ENCODE measurements at places on chromosomes 7 and 10.

DNA sequence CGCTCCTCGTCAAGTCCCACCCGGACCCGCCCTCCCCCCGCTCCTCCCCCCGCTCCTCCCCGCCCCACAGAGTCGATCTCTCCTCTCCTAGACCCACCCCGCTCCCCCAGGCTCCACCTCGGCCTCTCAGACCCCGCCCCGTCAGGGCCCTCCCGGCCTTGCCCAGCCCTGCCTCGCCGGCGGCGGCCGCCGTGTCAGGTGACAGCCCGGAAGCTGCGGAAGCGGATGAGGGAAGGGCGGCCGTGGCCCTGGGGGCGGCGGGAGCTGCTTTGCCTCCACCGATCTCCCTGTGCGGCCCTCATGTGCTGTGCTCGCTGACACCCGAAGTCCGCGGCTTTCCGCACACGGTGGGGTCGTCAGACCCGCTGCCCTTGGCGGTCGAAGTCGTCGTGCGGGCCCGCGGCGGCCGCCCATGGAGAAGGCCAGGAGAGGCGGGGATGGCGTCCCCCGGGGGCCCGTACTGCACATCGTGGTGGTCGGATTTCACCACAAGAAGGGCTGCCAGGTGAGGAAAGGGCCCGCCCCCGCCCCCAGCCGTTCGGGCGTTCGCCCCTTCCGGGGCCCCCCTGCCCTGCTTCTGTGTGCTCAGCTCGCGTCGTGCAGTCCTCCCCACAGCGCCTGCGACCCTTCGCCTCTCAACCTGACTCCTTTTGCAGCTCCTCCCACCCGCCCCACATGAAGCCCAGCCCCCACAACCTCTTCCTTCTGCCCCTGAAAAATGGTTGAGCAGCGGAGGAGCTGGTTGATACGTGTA lies at the start of gene AVL9:
Gene AVL9 (plus strand): TSS at position 192 of the 754 bp plus-strand sequence. CDS start 221 bp downstream, at position 413.
- DNase-seq = peak; percentile 98

DNA sequence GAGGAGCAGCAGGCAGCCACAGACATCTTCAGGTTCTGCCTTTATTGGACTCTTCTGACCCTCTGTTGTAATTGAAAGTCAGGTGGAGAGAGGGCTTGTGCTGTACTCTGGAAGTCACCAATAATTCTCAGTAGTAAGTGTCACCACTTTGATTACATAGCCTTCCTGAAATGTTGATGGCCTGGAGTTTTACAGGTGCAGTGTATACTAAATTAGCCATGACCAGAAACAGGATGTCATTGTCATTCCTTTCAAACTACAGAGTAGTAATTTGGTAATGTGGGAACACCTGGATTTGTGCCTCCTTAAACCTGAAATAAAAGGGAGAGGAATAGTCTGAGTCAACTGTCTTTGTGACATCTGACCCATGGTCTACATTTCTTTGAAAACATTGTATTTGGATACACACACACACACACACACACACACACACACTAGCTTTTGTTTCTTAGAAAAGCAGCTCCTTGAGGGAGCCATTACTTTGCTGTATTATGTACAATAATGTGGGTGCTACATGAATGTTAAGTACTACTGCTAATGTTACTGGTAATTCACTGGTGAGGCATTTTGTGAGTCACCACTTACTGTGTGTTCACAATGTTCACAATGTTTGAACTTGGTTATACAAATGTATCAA lies 19.6 kb downstream of the ARL4A start:
- no peak for DNase-seq

DNA sequence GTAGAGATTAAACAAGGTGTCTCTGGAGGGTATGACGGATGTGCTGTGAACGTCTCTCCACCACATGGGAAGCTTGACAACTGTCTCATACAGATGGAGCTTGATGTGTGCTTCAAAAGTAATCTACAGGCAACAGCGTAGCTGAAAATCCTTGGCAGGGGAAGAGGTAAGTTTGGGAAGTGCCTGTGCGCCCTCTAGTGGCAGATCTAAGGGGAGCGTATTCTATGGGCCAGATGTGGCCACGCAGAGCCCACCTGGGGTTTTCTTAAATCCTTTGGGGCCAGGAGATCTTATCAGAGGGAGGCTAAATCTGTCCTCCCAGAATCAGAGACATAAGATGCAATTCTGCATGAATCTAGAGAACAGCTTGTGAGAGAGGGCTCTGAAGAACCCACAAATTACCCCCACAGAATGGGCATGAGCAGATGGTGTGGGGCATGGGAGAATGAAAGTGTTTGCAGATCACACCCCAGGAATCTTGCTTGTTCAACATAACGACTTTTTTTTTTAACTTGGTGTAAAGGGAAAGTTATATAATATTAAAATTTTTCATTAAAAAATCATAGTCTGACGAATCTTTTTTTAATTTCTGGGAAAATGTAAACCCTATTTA lies 91.2 kb upstream of the MPP7 start:
- peak; percentile 67 for DNase-seq

GRCh38 chr10:105751688-105752087 lies 1110.6 kb downstream of the SORCS3 start:
- no peak for DNase-seq

GRCh38 chr10:17847585-17848296 lies 38.6 kb downstream of the MRC1 start:
- no peak for DNase-seq

- no peak for DNase-seq
Observed at GRCh38 chr10:98617906-98618520, 171.3 kb upstream of the HPS1 start.

DNA sequence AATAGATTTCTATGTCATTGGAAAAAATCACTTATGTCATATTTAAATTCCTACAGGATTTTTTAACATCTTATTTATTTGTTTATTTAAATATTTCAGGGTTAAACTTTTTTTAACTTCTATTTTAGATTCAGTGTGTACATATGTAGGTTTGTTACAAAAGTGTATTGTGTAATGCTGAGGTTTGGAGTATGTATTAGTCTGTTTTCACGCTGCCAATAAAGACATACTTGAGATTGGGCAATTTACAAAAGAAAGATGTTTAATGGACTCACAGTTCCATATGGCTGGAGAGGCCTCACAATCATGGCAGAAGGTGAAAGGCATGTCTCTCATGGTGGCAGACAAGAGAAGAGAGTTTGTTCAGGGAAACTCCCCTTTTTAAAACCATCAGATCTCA lies 65.4 kb downstream of the MGAM2 start:
- DNase-seq = no peak

DNA sequence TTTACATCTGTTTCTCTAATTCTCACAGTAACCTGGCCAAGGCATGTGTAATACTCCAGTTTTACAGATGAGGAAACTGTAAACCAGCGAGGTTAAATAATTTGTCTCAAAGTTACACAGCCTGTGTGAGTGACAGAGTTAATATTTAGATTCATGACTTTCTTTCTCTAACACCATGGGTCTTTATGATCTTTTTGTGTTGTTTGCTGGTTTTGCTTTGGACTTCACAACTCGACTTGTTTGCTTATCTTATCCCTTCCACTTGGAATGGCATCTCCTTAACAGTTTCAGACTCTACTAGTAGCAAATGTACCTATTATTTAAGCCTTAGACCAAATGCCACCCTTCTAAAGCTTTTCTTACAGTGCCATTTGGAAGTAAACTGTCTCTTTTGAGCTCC lies 34.4 kb downstream of the MXI1 start:
- no peak for DNase-seq

- no peak for DNase-seq
Observed at GRCh38 chr10:93290661-93291354, 191.3 kb downstream of the MYOF start.

DNA sequence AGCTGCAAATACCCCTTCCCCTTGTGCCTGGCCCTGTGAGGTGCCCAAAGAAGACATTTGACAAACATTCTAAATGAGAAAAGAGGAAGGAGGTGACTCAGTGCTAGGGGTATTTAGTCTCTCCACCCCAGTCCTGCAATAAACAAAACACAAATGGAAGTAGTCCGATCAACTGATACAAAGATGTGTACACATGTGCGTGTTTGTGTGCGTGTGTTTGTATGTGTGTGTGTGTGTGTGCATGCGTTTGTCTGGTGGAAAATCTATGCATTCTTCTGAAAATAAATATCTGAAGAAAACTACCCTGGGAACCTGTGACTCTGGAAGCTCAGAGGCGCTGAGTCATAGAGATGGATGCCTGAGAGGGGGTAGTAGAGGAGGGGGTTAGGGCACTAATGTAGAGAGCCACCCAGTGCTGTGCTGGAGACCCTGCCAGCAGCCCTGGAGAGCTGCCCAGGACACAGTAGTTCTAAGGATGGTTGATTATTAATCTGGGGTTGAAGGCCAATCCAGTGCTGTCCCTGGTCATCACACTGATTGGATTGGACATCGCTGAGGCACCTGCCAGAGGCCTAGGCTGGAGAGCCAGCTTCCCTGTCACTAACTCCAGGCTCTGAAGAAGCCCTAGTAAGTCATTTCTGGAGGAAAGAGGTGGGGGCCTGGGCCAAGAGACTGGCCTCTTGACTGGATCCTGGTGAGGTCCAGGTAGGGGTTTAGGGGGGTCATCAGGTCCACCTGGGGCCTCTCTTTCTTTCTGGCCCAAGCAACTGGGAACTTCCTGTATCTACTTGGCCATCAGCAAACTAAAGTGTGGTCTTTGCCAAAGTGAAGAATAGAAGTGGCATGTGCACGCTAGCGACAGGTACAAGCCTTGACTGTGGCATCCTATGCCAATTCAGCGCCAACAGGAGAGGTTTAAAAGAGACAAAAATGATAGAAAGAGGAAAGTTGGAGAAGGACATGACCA lies 18.5 kb downstream of the SFTPA1 start:
- no peak for DNase-seq

DNA sequence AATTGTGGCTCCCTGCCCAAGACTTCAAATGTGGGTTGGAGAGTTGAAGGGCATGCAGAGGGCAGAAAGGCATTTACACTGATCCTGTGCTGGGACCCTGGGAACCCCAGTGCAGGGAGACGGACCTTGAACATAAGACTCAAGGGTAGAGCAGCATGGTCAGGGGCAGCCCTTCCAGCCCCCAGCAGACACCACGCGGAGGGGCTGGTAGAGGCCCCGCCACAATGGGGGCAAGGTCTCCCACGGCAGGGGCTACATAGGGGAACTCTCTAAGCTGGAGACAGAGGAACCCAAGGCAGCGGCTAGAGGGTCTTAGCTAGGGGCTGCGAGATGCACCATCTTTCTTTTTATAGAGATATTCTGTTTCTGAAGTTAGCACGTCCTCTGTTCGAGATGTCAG lies 45.2 kb upstream of the EBF3 start:
- DNase-seq = no peak

DNA sequence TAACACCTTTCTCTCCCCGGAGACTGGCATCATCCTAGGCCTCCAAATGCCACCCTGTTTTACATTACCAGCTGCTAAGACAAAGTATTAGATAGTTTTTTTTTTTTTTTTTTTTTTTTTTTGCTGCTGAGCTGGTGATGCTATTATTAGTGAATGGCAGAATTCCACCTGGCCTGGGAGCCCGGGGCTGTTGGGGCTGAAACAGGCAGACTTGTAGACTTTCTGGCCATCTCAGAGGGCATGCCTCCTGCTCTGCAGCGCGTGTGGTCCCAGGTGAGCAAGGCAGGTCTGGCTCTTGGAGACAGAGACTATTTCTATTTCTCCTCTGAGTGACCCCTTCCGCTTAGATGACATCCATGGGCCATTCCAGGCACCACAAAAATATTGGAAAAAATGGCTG lies 104.2 kb downstream of the EMX2 start:
- no peak for DNase-seq
